ENCODE measurements at places on chromosomes 11 and 22. TPM values are rescaled to one million over a fixed set of nuclear protein-coding genes. Genes with fewer than 3 reads are reported as not detected.

GRCh38 chr22:33971561-33971961, 51.3 kb upstream of the LARGE1 start:
- no peaks in the 10 kb centered on the region for H3K27me3 ChIP-seq
- no peaks in the 10 kb centered on the region for H3K4me1 ChIP-seq
- DNase-seq: no peak
- no peaks in the 10 kb centered on the region for H3K36me3 ChIP-seq

- no peaks in the 10 kb centered on the region for H3K27me3 ChIP-seq
- no peak overlapping the region for H3K4me3 ChIP-seq
- peaks cover 21% of the 10 kb centered on the region for H3K4me1 ChIP-seq
These were observed 20.7 kb downstream of the OR10A6 start for GRCh38 chr11:7910286-7910788.

GRCh38 chr11:113397212-113397611, 9.6 kb downstream of the ANKK1 start:
- no peak for DNase-seq
- peaks cover 5% of the 10 kb centered on the region for H3K27me3 ChIP-seq
- H3K27ac ChIP-seq: no peak overlapping the region

GRCh38 chr11:41309111-41309522, 150.3 kb downstream of the LRRC4C start:
- no peak for DNase-seq
- no peaks in the 10 kb centered on the region for H3K4me1 ChIP-seq
- H3K27ac ChIP-seq: no peak overlapping the region

GRCh38 chr22:20247010-20247505, 21.1 kb downstream of the RTN4R start:
- H3K27ac ChIP-seq: no peak overlapping the region
- peaks cover 20% of the 10 kb centered on the region for H3K4me1 ChIP-seq
- no peak for DNase-seq
- H3K4me3 ChIP-seq: no peak overlapping the region
- H3K36me3 ChIP-seq: no peaks in the 10 kb centered on the region

GRCh38 chr11:69880041-69880825, 61.0 kb upstream of the FGF3 start:
- no peak overlapping the region for H3K4me3 ChIP-seq
- no peak overlapping the region for H3K27ac ChIP-seq
- H3K4me1 ChIP-seq: no peaks in the 10 kb centered on the region
- peaks cover 10% of the 10 kb centered on the region for H3K27me3 ChIP-seq

TMPRSS4 gene
- not detected for total RNA-seq

MUC15 gene
- not detected for total RNA-seq

GGTLC3 gene
- total RNA-seq: not detected

PTPN5 gene
- total RNA-seq: not detected
